ENCODE measurements at places on chromosomes 1 and 21.

DNA sequence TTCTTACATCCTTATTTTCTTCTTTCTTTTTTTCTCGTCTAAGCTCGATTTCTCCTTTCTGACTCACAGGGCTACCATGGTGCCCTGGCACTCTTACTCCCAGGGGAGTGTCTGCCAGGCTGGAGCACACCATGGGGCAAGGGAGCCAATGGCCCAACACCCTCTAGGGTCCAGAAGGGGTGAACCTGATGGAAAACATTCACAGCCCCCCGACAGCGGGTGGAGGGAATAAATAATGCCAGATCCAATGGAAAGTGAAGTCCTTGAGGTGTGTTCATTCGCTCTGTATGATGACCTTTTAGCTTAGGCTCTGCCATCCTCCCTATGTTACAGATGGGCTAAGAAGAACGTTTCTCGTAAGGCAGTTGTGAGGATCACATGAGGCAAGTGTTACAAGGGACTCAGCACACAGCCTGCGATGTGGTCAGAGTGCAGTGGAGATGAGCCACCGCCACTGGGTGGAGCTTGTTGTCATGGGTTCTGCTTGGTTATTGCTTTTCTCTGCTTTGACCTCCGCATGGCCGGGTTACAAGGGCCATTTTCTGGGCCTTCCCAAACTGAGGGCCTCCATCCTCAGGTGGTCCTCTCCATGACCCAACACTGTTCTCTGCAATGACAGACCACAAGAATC is 3.5 kb upstream of the FCMR start:
- DNase-seq = no peak

GRCh38 chr1:28510273-28510969 is 4.6 kb downstream of the RCC1 start:
- no peak for DNase-seq

GRCh38 chr1:198116069-198116468 is 40.7 kb upstream of the NEK7 start:
- no peak for DNase-seq

- DNase-seq = no peak
Observed at GRCh38 chr1:224497714-224498573, 63.3 kb upstream of the WDR26 start.

GRCh38 chr1:111602302-111602701 is 17.3 kb upstream of the RAP1A start:
- DNase-seq = no peak

DNA sequence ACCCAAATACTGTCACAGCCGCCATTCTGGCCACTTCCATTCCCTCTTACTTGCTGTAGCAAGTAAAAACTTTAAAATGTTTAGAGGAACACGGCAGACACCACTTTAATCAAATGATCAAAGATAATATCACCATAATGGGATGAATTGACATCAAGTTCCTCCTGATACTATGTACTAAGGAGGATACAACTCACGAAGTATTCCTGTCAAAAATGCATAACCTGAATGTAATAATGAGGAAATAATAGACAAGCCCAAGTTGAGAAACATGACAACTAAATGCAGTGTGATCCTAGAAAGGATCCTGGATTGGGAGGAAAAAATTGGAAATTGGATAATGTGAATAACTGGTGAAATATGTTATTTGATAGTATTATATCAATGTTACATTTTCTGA is 3.9 kb downstream of the KDF1 start:
- no peak for DNase-seq

GRCh38 chr1:157596384-157596783 is 1.5 kb downstream of the FCRL4 start:
- DNase-seq = no peak

GRCh38 chr1:18511874-18512150 is 31.1 kb downstream of the KLHDC7A start:
- DNase-seq = no peak

DNA sequence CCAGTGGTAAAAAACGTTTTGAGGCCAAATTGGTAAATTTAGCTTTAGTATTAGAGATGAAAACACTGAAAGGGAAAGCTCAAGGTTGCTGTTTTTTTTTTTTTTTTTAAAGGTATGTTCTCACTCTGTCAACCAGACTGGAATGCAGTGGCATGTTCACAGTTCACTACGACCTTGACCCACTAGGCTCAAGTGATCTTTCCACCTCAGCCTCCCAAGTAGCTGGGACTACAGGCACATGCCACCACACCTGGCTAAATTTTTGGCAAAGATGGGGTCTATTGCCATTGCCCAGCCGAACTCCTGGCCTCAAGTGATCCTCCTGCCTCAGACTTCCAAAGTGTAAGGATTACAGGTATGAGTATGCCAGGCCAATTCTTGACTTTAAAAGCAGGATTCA is 18.9 kb downstream of the LRIF1 start:
- DNase-seq = no peak

DNA sequence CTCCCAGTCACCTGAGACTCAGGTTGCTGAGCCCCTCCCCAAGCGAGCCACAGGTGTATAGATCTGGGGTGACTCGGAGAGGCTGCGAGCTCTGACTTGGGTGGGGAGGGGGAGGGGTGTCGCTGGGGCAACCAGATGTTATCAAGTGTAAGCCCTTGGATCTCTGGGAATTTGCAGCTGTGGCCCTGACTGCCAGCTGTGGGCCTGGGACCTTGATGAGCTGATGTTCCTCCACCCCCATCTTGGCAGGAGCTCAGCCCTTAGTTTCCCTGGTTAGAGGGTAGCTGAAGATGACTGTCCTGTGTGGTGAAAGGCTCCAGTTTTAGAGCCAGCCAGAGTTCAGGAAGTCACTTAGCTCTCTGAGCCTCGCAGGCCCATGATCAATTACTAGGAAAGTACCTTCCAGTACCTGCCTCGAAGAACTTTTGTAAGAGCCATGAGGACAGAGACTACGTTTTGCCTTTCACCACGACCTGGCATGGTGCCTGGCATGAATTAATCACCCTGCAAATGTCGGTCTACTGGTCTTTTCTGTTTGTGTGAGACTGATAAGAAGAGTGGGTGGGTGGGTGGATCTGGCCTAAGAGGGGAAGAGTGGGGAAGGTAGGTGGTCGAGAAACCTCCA is 55.8 kb downstream of the YARS1 start:
- DNase-seq = no peak

- no peak for DNase-seq
Observed at GRCh38 chr21:26490771-26491170, 82.3 kb downstream of the CYYR1 start.

DNA sequence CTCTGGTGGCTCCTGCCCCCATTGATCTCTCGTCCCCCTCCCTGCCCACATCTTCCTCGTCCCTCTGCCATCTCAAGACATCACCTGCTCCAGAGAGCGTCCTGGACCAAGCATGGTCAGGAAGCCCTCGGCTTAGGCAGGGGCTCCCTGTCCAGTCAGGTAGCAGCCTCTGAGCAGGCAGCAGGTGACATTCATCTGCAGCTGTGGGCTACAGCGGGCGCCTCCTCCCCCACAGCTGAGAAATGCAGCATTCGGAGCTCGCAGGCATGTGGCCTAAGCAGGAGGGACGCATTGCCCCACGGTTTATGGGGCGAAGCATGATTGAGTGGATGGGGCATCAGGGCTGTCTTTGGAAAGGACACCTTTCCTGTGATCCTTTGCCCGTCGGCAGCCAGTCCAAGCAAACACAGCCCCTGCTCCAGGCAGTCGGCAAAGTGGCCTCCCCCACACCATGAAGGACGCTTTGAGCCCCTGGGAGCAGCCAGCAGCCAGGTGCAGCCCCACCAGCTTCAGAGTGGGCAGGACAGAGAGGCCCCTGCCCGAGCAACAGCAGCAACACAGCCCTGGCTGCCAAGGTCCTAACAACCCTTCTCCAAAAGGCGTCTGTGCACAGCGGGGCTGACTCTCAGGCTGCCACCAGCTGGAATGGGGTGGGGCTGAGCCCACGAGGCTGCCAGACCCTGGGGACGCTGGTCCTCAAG is 234.1 kb upstream of the VAMP3 start:
- DNase-seq = no peak

- no peak for DNase-seq
Observed at GRCh38 chr21:43645976-43646375, 13.3 kb downstream of the HSF2BP start.

GRCh38 chr1:8687039-8687438 is 130.4 kb downstream of the RERE start:
- DNase-seq = no peak

- DNase-seq = no peak
Observed at GRCh38 chr1:9703165-9703509, 51.6 kb downstream of the PIK3CD start.

- DNase-seq = no peak
Observed at GRCh38 chr1:6054596-6054995, 8.9 kb downstream of the KCNAB2 start.

DNA sequence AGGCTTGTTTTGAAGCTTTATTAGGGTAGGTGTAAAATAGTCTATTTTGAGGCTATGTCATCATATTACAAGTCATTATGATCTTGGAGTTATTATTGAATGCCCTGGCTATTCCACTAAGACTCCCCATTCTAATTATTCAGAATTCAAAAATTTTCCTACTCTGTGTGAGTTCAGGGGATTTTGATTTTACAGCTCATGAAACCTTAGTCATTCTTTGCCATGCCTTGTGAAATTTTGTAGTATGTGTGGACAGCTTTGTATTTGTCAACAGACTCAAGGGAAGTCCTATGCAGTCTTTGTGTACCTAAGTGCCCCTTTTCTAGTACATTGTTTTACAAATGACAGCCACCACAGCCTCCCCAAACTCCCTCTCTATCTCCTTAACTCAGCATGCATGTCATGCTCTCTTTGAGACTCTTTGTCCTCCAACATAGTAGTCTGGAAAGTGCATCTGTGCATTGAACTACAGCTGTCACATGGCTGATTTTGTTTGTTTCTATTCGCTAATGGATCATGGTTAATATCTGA is 28.0 kb downstream of the CD1D start:
- DNase-seq = no peak

DNA sequence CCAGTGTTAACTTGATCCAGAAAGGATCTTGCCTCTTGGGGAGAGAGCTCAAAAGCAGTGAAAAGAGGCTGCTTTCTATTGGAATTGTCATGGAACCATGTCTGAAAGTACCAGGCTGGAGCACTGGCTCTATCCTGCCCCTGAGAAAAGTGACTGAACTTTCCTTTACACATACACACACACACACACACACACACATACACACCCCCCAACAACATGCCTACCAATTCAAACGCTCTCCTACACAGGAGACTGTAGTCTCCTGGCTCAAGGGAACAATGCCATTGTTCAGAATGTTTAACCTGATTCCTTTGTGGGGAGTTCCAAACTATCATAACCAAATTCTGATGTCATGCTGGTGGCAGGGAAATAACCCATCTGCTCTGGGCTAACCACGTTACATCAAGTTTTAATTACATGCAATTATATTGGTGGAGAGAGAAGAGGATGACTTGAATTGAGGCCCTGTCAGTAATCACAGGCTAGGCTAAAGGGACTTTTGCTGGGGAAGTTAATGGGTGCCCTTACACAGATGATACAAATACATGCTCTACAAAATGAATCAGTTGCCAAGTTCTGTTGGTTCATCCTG is 52.3 kb upstream of the DUSP10 start:
- DNase-seq = no peak

DNA sequence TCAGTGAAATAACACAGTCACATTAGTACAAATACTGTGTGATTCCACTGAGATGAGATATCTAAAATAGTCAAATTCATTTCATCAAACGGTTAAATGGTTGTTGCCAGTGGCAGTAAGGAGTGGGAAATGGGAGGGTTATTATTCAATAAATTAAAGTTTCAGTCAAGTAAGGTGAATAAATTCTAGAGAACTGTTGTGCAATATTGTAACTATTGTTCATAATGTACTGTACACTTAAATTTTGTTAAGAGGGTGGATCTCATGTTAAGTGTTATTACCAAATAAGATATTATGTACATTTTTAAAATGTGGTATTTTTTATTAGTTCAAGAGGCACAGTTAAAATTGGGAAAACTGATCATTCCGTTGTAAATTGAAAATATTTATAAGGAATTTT is 463.3 kb upstream of the BRINP3 start:
- DNase-seq = no peak

DNA sequence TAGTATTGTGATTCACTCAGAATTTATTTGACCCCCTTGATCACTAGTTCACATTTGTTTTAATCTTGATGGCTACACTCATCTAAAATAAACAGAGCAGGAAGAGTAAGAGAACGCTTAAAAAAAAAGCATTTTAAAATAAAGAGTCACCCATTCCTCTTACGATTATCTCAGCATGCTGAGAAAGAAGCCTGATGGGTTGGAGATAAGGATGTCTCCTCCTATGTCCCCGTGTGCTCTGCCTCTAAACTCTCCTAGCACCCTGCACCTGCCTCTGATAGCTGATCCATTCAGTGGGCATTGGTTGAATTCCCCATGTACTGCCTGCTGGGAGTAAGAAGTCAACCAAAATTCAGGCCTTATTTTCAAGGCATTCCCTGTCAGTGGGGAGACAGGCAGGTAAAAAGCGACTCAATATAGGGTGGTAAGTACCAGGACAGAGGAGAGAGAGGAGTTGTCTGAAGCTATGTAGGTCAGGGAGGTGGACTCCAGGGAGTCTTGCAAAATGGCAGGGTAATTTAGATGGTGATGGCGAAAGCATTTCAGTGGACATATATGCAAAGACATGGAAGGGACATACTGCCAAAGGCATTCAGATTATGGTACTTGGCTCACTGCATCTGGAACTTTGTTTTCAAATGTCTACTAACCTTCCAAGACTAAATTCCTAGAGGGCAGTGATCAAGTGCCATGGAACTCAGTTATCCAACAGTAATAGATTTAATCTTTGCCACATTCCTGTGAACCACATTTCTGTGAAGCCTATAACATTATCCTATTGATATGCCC is 18.4 kb downstream of the ELAVL4 start:
- no peak for DNase-seq

DNA sequence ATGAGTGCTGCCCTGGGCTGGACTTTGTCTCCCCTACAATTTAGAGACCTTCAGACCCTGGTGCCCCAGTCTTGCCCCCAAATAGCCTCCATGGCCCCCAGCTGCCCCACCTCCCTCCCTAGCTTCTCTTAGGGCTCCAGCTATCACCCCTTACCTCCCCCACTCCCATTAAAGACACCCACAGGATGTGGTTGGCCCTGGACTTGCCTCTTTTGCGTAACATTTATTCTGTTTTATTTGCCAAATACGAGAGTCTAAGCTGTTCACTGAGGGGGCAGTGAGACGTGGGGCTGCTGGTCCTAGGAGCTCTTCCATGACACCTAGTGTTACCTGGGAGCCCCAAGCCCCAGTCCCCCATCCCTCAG is 4.5 kb downstream of the ZC3H12A start:
- no peak for DNase-seq

- no peak for DNase-seq
Observed at GRCh38 chr1:17520473-17521319, 18.8 kb upstream of the ARHGEF10L start.

DNA sequence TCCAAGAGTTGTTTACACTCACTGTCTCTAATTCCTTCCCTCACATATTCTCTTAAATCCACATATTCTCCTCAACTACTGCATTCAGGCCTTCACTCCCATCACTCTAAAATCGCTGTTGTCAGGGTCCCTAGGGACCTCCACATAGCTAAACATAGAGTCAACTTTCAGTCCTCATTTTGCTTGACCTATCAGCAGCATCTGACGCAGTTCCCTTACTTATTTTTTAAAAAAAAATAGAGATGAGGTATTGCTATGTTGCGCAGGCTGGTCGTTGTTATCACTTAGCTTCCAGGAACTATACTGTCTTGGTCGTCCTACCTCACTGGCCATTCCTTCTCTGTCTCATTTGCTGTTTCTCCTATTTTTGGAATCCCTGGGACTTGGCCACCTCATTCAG is 11.7 kb upstream of the PLEKHO1 start:
- no peak for DNase-seq

- DNase-seq = no peak
Observed at GRCh38 chr1:94071391-94071790, 49.6 kb downstream of the ABCA4 start.

GRCh38 chr21:24369278-24369677 is 1238.0 kb downstream of the MRPL39 start:
- DNase-seq = no peak

- DNase-seq = no peak
Observed at GRCh38 chr1:9374748-9375341, 82.2 kb downstream of the SPSB1 start.

All from activated CD8-positive, alpha-beta memory T cell treated with anti-CD3 and anti-CD28 coated beads for 1 hour (primary cell).